Articular chondrocyte of knee joint (primary cell): ENCODE measurements at places on chromosomes 1 and 21. TPM values are rescaled to one million over a fixed set of nuclear protein-coding genes. Genes with fewer than 3 reads are reported as not detected.

The SMIM34 gene
- not detected in 2 replicates for total RNA-seq

The SPATA21 gene
- total RNA-seq = not detected in 2 replicates

The FCRL2 gene
- total RNA-seq = not detected in 2 replicates

The DHDDS gene
- 59.5 and 71.0 TPM in 2 replicates for total RNA-seq

The RAB29 gene
- total RNA-seq = 30.6 and 36.5 TPM in 2 replicates

The PIGR gene
- not detected in 2 replicates for total RNA-seq

The SLFNL1 gene
- total RNA-seq = 0.43 and 0.65 TPM in 2 replicates

The HMCN1 gene
- total RNA-seq = 36.2 and 76.6 TPM in 2 replicates

The LCE2B gene
- total RNA-seq = not detected in 2 replicates

The IL22RA1 gene
- total RNA-seq = 0.11 and 0.26 TPM in 2 replicates

The CFH gene
- total RNA-seq = 185 and 294 TPM in 2 replicates

The MAEL gene
- not detected in 2 replicates for total RNA-seq

The FH gene
- 74.0 and 88.7 TPM in 2 replicates for total RNA-seq

The HPDL gene
- total RNA-seq = 0.32 and 0.39 TPM in 2 replicates

The GBP5 gene
- total RNA-seq = 0.11 TPM in 1 of 2 replicates, not detected in the other

The ANKRD65 gene
- total RNA-seq = 1.7 and 2.9 TPM in 2 replicates

The CFAP141 gene
- not detected in 2 replicates for total RNA-seq

The C8B gene
- total RNA-seq = not detected in 2 replicates

The TRAF3IP3 gene
- not detected in 2 replicates for total RNA-seq

The ICOSLG gene
- total RNA-seq = under 0.01 and 0.13 TPM in 2 replicates
